ENCODE measurements at places on chromosomes 12 and 14.

- no peak for DNase-seq
These were observed 805 bp downstream of the MYH7 start for GRCh38 chr14:23434488-23435222.

- peak; percentile 36 for DNase-seq
These were observed 11.4 kb downstream of the TMEM121 start for GRCh38 chr14:105537580-105538474.

- DNase-seq, result no peak
These were observed 235.2 kb downstream of the BCL11B start for GRCh38 chr14:99036611-99037293.

DNA sequence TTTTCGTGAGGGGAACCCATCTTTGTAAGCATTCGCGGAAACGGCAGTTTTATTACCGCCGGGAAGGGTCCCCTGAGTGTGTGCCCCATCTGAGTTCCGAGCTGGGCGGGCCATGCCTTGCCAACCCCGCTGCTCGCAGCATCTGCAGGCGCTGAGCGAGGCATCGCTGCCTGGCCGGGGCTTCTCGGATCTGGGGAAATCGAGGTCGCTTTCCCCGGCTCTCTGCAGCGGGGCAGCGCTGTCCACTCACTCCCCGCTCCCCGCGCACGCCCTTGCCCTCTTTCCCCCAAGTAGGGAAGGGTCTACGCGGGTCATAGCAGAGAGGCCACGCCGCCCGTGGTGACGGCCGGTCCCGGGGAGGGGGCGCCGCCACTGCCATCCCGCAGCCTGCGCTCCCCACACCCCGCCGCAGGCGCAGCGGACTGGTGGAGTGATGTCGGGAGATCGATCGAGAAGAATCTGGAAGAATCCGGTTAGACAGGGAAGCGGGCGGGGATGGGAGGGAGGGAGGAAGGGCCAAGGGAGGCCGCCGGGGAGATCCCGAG lies 507 bp upstream of the FKBP4 start:
- no peak for DNase-seq

DNA sequence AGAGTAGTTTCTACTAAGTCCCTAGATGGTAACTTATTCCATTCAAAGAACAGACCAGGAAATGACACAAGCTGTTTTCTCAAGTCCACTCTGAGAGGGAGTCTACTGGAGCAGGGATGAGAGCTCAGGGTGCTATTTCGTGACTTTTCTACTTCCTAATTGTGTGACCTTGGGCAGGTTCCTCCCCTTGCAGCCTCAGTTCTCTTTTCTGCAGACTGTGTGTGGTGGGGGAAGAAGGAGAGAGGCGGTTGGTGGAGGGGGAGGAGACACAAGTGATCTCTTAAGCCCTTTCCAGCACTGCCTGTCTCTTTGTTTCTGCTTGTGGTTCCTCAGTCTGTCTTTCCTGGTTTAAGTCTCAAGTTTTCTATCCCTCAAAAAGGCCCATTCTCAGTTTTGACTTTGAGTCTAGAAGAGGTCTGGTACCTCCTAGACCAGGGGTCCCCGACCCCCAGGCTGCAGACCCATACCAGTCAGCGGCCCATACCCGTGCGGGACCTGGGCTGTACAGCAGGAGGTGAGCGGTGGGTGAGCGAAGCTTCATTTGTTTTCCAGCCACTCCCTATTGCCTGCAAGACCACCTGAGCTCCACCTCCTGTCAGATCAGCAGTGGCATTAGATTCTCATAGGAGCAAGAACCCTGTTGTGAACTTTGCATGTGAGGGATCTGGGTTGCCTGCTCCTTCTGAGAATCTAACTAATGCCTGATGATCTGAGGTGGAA lies 10.7 kb downstream of the FGF6 start:
- DNase-seq, result no peak

DNA sequence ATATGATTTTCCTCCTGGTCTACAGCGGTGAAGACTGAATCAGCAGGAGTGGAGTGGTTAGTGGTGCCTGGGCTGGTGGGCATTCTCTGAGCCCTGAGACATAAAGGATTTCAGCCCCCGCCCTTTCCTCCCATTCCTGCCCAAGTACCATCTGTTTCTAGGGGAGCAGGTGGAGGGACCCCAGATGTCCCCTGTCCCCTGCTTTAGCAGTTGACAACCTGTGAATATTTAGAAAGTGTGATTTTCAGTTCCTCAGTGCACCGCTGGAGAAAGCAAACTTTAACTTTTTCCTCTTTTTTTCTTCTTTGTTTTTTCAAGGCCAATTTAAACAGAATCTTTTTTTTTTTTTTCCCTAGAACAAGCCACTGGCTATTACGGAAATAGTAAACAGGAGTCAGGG lies 163.8 kb upstream of the MYL2 start:
- no peak for DNase-seq

DNA sequence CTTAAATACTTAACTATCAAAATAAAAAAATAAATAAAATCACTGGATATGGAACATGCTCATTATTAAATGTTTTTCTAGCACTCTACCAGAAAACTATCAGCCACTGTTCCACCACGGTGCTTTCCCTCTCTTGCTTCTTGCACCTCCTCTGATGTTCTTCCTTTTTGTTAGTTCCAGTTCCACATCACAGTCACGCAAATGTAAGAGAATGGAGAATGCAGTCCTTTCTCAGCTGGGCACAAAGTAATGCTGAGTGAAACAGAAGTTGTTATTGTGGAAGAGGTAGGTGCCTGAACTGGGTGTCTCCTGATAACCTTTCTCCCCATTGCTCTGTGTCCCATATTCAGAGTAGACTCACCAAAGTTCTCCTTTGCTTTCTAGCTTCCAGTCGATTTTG lies 1116.9 kb upstream of the TMEM132C start:
- no peak for DNase-seq
